ENCODE measurements at places on chromosomes 5 and 9.

GRCh38 chr5:77498952-77499351 lies 6.8 kb upstream of the WDR41 start:
- DNase-seq = no peak

DNA sequence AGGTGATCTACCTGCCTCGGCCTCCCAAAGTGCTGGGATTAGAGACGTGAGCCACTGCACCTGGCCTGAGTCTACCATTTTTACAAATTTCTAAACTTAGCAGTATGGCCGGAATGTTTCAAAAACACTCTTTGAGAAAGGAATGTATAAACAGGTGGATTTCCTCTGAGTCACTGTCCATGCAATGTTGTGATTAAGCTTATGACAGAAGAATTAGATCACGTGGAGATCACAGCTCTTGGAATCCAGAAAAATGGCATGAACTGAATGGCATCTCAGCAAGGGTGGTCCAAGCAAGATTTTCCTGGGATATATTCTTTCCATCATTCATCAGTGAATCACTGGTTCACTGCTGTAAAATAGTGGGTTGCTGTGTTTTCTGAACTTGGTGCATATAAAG lies 865.0 kb downstream of the PTPRD start:
- no peak for DNase-seq

- no peak for DNase-seq
Observed at GRCh38 chr5:118698774-118699173, 289.6 kb downstream of the DTWD2 start.

DNA sequence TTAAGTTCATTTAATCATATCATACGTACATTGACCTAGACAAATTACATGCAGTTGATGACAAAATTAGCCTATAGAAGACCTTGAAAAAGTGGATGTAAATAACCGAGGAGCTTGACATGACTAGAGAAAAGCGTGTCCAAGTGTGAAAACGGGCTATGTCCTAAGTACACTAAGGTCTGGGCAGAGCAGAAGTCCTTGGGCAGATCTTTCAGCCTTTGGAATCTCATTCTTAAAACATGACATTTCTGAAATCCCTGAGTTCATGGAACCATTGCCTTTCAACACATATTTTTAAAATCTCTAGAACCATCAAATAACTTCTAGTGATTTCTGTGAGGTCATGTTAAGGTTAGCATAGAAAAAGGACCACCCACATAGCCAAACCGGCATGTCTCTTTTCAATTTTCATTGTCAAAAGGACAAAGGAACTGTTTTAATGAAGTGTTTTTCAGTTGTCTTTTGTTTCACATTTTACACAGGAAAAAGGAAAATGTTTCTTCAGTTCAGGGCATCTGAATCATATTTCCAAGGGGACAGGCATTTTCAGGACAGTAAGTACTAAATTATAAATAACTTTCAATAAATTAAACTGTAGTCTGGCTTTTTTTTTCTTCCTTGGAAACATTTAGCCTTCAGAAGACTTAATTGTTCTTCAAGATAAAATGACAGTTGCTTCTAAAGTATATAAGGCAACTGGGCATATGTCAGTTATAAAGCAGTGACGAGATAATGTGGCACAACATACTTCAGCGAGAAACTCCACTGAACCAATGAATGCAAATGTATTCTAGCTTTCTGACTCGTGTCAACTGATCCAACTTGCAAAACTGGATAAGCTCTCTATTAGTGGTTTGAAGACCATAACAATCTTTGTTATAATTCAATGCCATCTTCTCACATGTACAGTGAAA lies 416.8 kb downstream of the NFIB start:
- no peak for DNase-seq

- no peak for DNase-seq
Observed at GRCh38 chr5:176787676-176788075, 22.7 kb upstream of the UNC5A start.

GRCh38 chr9:71692337-71692736 lies 76.0 kb downstream of the CEMIP2 start:
- DNase-seq = no peak

GRCh38 chr5:179817470-179817840 lies 3.2 kb upstream of the SQSTM1 start:
- DNase-seq = no peak

GRCh38 chr5:151157426-151158286 lies at the start of gene ANXA6:
TSS of gene ANXA6 (minus strand) at chr5:151157779. CDS start at chr5:151147901, 9,878 bp downstream.
- no peak for DNase-seq

GRCh38 chr5:159933531-159934485 lies 17.5 kb downstream of the ADRA1B start:
- DNase-seq = no peak

DNA sequence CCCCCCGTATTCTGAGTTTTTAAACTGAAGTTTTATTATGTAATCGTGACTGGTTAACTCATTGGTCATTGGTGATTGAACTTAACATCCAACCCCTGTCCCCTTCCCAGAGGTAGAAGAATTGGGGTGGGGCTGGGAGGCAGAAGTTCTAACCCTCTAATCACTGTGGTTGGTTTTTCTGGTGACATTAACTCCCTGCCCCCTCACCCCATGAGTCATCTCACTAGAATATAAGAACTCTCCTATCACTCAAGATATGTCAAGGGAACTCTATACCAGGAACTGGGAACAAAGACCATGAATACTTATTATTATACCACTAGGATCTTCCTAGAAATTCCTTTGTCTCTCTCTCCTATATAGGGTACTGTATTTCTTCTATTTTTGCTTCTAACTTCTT lies 52.3 kb upstream of the CAVIN4 start:
- DNase-seq = no peak

- no peak for DNase-seq
Observed at GRCh38 chr5:74052441-74053221, 426.6 kb downstream of the ARHGEF28 start.

DNA sequence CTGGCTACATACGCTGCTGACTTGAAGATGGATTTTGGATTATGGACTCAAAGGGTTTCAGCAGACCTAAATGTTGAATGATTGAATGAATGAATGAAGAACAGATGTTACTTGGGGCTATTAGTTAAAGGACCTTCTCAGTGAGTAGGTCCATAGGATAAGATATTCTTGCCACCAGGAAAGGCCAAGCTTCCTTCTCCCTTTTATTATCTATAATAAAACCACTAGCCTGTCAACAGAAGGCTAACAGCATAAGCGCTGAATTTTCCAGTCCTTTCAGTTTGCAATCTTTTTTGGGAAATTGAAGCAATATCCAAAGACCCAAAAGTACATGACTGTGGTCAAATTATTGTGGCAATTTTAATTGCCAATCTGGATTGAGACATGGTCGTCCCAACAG lies 113.3 kb downstream of the SV2C start:
- no peak for DNase-seq

- DNase-seq = no peak
Observed at GRCh38 chr9:89730715-89731114, 125.9 kb downstream of the GADD45G start.

DNA sequence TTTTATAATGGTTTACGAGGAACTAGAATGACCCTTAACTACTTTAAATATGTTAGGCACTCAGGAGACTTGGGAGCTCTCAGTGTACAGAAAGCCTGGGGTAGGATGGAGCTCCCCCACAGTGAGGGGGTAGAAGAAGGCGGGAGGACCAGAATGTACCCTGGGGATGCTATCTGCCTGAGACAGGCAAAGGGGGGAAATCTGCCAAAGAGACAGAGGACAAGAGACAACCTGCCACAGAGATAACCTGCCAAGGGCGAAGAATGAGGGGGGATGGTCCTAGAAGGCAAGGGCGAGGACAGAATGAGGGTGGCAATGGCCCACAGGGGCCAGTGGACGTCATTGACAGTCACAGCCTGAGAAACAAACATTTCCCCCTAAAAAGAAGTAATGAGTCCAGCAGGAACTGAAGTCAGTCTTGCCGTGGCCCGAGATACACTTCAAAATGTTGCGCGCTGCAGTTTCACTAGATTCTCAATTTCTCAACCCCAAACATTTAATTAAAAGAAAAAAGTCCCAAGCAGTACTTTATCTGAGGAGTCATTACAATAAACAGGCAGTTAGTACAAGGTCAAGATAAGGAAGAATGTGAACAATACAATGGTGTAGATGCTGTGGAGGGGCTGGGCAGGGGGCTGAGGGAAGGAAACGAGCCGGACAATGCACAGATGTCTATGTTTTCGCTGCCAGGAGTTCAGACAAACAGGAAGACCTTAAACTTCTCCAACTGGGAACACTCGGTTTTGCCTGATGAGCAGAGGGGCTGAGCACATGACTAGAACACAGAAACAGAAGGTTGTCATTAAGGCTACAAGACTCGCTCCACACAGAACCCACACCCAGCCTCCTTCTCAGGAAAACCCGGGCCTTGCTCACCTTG lies 125.0 kb downstream of the LHFPL2 start:
- DNase-seq = no peak

DNA sequence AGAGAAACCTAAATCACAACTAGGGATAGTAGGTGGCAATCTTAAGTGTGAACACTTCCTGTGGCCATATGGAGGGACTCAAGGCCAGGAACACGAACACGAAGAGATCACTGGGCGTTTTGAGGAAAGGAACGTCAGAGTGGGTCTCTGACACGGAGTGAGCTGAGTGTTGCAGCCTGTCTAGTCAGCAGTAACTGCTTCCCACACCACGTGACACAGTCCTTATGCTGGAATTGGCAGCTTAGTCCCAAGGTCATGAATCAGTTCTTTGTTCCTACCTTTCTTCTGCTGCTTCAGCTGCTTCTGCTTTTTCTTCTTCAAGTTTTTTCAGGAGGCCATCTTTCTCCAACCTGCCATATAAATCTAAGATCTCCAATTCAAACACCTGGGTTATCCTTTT lies 18.2 kb downstream of the SPACA9 start:
- DNase-seq = no peak

- DNase-seq = no peak
Observed at GRCh38 chr9:7828334-7828733, 28.8 kb upstream of the DMAC1 start.

GRCh38 chr5:119470851-119471451 lies 18.7 kb downstream of the HSD17B4 start:
- DNase-seq = no peak

DNA sequence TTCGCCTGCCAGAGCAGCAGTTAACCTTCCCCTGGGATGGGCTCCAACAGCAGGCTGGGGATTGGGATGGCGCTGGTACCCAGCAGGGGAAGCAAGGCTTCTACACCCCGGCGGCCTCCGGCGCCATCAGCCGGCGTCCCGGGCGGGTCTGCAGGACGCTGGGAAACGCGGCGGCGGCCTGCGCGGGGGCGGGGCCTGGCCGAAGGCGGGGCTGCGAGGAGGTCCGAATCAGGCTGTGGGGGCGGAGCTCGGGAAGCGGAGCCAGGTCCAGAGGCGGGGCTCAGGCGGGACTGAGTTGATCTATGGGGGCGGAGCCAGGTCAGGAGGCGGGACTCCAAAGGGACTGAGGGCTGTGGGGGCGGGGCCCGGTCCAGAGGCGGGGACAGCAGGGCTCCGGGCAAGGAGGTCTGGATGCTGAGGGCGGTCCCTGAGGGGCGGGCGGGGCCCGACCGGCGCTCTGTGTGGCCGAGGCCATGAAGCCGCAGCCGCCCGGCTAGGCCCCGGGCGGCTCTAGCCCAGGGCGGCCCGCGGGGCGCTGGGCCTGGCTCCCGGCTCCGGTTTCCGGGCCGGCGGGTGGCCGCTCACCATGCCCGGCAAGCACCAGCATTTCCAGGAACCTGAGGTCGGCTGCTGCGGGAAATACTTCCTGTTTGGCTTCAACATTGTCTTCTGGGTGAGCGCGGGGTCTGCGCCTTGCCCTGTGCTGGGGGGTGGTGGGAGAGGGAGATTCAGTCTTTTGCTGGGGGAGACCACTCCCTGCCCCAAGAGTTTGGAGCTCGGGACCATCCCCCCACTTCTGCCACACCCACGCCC lies at the start of gene TSPAN17:
Gene TSPAN17 (plus strand): TSS at position 455 of the 813 bp plus-strand sequence. CDS start 132 bp downstream, at position 587.
- DNase-seq = peak; percentile 82

GRCh38 chr5:173454361-173454735 lies 126.1 kb upstream of the STC2 start:
- no peak for DNase-seq

- DNase-seq = no peak
Observed at GRCh38 chr5:128498844-128499455, 39.1 kb downstream of the FBN2 start.

- DNase-seq = no peak
Observed at GRCh38 chr9:89388084-89388867, 70.0 kb downstream of the SECISBP2 start.

GRCh38 chr5:65978251-65978650 lies 51.9 kb downstream of the ERBIN start:
- DNase-seq = no peak

- DNase-seq = no peak
Observed at GRCh38 chr9:82597241-82598203, 465.4 kb downstream of the RASEF start.

GRCh38 chr5:132464156-132464939 lies 26.2 kb downstream of the IRF1 start:
- no peak for DNase-seq

DNA sequence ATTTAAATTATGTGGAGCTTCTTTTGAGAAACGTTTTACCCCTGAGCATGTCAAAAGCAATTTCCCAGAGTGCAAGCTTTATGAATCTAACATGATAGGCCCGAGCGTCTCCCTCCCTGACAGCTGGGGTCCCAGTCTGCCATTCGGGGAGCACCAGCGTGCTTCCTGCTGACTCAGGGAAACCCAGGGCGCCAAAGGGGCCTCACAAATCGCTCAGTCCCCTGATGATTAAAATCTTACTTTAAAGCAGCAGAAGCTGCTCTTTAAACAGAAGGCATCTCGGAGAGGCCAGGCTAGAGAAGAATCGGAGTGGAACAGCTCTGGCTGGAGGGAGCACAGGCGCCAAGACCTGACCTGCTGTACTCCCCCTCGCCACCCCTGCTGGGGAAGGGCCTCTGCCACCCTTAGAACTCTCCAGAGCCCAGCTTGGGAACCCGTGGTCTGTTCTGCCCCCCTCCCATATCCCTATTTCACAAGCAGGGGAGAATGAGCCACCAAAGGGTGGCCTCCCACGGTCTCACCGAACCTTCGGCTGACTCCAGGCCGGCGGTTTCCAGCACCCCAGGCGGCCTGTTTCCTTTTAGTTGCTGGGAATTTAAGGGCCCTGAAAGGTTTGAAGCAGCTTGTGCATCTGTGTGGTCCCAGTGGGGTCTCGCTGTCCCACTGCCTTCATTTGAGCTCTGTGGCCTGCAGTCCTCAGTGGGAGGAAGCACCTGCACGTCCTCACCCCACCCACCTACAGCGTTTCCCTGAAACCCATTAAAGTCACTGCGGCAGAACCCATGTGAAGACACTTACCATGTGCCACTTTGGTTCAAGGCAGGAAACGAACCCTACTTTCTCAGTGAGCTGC lies 147.6 kb downstream of the COL23A1 start:
- no peak for DNase-seq

- no peak for DNase-seq
Observed at GRCh38 chr5:60992871-60993270, 47.9 kb downstream of the NDUFAF2 start.
